GM03348 (cell line): ENCODE measurements at places on chromosomes 4 and X.

- DNase-seq: peak; percentile 54
Measured at GRCh38 chr4:169253904-169254303, 16.9 kb downstream of the SH3RF1 start.

DNA sequence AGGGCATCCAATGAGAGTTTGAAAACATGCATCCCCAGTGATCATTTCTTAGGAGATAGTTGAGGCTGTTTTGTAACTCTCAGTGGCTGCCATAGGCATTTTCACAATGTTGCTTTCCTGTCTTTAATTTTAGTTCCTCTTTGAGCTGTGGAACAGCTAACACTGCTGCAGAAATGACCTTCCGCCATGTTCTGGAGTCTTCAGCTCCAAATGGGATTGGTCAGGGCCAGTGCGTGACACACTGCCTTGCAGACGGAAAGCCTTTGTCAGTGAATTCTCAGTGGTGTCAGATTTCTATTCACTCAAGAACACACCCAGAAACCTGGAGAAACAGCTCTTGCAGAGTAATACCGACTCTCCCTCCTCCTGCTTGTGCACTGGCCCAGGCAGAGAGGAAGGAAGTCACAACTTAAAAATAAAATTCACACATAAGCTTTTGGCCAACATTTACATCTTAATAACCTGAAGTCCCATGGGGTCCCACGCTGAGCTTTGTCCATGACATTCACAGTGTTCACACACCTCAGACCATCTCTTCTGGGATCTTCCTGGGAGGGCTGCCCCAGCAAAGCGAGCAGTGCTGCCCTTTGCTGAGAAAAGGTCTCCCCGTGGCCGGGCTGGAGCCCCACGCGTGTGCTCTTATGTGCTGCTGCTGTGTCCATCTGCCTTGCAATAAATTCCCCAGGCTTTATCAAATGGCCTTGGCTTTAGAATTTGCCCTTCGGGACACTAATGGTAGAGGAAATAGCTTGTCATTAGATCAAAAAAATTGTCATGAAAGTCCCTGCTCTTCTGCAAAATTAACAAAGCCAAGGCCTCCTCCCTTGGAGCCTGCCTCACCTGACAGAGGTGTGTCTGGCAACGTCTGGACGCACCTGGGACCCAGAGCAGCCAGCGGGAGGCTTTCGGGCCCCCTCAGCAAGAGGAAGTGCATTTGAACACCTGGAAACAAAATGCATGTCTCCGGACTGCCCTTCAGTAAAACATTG, 126.8 kb downstream of the IRF2 start:
- DNase-seq: peak; percentile 27

DNA sequence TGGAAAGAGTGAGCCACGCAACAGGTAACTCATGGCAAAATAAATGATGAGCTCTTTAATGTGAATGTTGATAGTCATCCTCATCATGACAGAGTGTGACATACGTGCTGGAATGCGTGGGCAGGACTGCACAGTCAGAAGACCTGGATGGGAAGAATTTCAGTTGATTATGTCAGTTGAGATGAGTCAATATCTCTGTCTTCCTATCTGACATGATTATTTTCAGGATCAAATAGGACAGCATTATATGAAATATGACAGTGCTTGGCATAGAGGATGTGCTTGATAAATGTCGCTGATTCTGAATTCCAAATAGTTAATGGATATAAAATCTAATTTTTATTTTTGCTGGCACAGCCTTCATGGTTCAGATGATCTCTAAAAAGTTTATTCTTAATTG, 95.1 kb downstream of the IL15 start:
- no peak for DNase-seq

GRCh38 chr4:14049946-14050345, 422.4 kb upstream of the BOD1L1 start:
- no peak for DNase-seq

GRCh38 chrX:14051416-14051815, 21.7 kb upstream of the GEMIN8 start:
- DNase-seq: no peak

DNA sequence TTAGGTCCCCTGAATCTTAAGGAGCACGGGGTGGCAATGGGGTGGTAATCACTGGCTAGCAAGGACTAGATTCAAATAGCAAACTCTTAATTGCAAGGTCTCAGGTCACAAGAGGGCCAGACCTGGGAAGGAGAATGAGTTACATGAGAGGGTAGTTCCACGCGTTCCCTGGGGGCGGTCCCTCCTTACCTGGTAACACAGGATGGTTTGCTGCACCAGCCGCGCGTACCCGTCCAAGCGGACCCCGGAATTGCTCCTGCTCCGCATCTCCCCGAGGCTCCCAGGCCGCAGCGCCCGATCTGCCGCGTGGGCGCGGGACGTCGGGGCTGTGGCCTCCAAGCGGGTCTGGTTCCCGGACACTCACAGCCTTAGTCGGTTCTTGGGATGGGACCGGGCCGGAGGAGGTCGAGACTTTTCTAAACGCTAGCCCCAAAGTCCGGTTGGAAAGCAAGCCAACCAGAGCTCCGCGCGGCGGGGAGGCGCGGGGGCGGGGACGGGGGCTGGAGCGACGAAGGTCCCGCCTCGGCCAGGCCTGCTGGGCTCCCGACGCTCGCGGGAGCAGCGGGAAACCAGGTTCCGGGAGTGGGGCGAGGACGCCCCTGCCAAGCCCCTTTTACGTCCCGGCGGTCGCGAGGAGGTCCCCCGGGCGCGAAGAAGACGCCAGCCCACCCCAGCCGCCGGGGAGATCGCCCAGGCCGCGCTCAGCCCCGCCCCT, at the start of gene PHKA2:
Gene PHKA2, minus strand, starts transcription at position 449 of the 715 bp plus-strand sequence. Its CDS starts 182 bp downstream, at position 267.
- peak; percentile 79 for DNase-seq

DNA sequence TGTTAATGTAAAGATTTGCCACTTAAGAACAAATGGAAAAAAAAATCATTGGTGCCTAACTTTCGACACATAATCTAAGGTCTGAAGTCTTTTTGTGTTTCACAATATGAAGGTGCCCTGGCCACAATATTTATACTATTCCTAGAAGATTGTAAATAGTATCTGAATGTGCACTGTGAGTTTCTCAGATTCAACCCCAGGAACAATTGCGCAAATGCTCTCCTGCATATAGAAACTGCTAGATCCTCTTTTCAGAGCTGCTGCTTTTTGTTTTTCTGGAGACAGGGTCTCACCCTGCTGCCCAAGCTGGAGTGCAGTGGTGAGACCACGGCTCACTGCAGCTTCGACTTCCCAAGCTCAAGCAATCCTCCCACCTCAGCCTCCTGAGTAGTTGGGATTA, 480.1 kb upstream of the FTHL17 start:
- DNase-seq: no peak

- DNase-seq: no peak
Measured at GRCh38 chrX:118499295-118499694, 3.7 kb downstream of the DOCK11 start.

- DNase-seq: no peak
Measured at GRCh38 chr4:141810712-141811375, 174.5 kb downstream of the IL15 start.

- DNase-seq: no peak
Measured at GRCh38 chr4:146494143-146494542, 27.6 kb downstream of the SLC10A7 start.

DNA sequence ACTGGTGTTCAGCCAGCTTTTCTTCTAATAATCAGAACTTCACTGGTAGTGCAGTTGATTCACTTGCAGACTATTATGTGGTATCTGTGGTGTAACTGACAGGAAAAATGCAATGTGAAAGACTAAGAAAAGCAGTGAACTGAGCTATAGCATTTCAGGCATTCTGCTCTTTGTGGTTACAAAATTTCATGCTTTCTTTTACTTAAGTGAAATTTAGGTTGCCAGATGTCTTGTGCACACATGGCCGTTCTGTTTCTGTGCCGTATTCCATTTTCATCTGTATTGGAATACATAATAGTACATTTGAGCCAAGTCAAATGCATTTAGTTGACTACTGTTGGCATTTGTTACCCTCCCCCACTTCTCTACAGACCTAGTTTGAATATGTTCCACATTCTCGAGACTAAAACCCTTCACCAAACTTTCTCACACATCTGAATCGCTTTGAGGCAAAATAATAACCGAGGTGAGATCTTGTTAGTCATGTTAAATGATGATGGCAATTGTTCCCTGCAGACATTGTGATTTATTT, 8.2 kb downstream of the RTL3 start:
- peak; percentile 27 for DNase-seq

DNA sequence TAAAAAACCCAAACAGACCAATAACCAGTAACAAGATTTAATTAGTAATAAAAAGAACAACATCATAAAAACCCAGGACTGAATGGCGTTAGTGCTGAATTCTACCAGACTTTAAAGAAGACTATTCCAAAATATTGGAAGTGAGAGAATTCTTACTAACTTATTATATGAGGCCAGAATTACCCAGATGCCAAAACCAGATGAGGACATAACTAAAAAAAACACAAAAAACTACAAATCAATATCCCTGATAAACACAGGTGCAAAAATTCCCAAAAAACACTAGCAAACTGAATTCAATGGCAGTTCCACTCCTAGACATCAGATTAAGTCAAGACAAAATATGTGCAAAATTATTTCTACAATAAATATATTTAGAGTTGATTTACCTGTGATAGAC, 400.1 kb upstream of the PABPC4L start:
- DNase-seq: no peak

GRCh38 chrX:41128955-41129354, 43.7 kb downstream of the USP9X start:
- no peak for DNase-seq

- DNase-seq: peak; percentile 50
Measured at GRCh38 chr4:78312989-78313753, 238.4 kb upstream of the ANXA3 start.

- DNase-seq: no peak
Measured at GRCh38 chr4:177005674-177006230, 213.0 kb upstream of the VEGFC start.

DNA sequence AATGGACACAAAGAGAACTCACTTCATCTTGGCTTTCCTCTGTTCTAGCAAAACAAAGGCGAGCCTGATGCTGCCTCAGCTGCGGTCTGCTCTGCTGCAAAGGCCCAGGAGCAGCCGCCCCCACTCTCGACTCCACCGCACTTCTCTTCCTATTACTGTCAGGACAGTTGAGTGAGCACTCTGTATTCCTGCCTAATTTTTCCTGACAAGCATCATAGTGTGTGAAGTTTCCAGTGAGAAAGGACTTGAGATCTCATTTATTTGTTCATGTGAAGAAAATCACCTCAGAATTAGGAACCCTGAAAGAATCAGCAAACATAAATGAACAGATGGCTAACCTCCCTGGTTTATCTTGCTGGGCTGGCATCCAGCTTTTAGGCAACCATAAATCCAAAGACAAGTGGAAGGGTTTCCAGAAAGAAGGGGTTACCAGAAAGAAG, 15.6 kb downstream of the SCARB2 start:
- peak; percentile 62 for DNase-seq

DNA sequence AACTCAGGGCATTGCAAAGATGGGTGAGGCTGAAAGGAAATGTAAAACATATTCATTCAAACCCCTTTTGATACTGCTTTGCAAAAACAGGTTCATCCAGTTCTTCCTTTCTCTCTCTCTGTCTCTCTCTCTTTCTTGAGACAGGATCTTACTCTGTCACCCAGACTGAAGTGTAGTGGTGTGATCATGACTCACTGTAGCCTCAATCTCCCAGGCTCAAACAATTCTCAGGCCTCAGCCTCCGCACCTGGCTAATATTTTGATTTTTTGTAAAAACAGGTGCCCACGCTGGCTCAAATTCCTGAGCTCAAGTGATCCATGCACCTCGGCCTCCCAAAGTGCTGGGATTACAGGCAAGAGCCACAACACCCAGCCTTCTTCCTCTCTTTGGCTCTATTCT, 15.6 kb upstream of the DCHS2 start:
- DNase-seq: no peak
